ENCODE measurements at places on chromosomes 3 and 15.

DNA sequence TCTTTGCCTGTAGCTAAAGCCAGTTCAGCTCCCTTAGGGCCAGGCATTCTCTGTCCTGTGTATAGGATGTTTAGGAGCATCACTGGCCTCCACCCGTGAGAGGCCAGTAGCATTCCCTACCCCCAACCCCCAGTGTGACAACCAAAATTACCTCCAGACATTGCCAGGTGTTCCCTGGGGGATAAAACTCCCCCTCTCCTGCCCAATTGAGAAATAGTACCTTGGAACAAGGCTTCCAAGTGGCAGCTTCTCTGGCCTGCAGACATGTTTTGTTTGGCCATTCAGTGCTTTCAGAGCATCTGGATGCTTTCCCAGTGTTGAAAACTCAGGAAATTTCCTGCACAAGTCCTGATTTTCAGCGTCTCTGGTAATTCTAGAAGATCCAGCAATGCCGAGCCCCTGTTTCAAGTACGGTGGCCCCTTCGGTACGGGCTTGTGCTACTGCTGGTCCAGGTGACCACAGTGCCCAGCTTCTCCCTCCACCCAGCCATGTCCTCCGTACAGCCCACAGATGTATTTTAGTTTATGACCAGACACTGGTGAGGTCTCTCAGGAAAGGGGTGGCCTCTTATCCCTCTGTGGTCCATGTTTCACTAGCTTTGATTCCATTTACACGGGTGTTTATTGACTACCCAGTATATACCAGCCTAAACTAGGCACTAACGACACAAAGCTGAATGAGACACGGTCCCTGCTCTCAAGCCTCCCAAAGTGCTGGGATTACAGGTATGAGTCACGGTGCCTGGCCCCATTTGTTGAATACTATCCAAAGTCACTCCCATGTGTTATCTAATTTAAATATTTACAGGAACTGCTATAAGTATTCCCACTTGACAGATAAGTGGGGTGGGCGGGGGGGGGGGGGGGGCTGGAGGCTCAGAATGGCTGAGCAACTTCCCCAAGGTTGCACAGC, 125.4 kb upstream of the RAD18 start:
- DNase-seq = no peak

- peak; percentile 66 for DNase-seq
Observed at GRCh38 chr15:31488437-31489204, 162.0 kb downstream of the KLF13 start.

DNA sequence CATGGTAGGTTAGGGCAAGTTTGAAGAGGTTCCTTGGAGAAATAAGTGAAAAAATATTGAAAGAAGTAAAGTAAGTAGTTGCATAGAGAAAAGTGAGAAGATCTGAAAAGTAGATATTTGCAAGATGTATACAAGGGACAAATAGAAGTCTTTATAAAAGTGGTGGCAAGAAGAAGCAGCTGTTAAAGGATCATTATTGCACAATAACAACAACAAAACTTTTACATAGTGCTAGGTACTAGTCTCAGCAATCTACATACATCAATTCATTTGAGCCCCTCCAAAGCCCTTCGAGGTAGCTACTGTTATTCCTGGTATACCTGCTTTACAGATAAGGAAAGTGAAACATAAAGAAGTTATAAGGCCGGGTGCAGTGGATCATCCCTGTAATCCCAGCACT, 239.6 kb downstream of the MEIS2 start:
- DNase-seq = no peak

- no peak for DNase-seq
Observed at GRCh38 chr3:37474901-37475331, 300.5 kb upstream of the LRRFIP2 start.

DNA sequence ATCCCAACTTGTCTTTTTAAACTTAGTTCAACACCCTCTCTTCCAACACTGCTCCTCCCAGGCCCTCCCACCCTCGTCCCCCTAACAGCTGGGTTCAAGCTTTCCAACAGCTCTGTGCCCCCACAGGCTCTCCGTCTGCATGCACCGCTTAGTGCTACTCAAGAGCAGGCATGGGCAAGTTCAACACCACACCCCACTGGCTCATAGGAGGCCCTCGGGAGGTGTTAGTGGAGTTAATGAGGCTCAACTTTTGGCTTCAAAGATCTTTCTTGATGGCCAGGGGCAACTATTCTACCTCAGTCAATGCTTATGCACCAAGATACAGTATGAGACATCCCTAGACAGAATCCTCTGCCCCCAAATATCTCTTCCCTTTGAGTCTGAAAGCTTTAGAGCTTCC, 114.4 kb downstream of the ANP32A start:
- DNase-seq = no peak
